MG63 (cell line): ENCODE measurements at places on chromosomes 6 and 20. TPM values are rescaled to one million over a fixed set of nuclear protein-coding genes. Genes with fewer than 3 reads are reported as not detected.

- no peak for DNase-seq
These were observed 23.6 kb downstream of the STMND1 start for GRCh38 chr6:17125407-17125806.

DNA sequence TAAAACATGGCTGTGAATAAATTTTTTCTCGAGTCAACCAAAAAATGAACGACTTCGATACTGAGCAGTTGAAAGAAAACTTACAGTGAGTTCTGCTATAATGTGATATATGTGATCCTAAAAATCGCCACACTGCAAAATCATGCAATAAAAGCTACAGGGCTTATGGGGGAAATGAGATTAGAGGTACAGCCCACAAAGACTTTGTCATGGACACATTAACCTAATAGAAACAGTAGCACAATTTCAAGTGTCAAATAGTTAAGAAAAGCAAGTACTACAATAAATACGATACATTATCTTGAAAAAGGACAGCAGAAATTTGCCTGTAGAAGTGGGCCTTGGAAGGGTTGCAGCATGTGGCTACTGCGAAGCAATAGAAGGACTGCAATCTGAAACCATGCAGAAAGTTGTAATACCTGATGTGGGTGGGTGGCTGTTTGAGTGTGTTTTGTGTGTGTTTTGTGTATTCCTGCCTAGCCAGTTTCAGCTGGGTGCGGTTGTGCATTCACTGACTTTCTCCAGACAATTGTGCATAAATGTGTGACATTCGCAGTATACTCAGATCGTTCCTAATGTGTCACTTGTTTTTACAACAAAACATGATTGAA lies 79.1 kb downstream of the RPP40 start:
- DNase-seq = no peak

DNA sequence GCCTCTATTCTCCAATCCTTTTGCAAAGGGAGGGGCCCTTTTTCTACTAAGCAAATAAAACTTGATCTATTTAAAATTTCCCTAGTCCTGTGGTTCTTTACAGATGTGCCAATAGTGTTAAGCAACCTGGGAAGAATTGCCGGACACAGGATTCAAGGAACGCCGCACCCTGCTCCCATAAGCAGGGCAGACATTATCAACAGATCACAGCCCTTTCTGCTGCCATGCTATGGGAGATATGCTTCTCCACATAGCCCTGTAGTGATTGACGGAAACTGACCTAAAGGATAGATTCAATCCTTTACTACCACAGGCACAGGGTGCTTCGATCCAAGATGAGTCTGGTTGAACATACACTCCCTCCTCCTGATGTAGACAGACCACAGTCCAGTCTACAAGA lies 118.4 kb upstream of the TRAF3IP2 start:
- no peak for DNase-seq

Gene TMEM74B
- not detected in 2 replicates for total RNA-seq

Gene CLDN20
- not detected in 2 replicates for total RNA-seq

- DNase-seq = no peak
These were observed 28.3 kb downstream of the PREX1 start for GRCh38 chr20:48799328-48800105.

- DNase-seq = peak; percentile 9
These were observed 39.6 kb upstream of the NOX3 start for GRCh38 chr6:155495011-155495768.

GRCh38 chr20:45857882-45858216 lies 435 bp downstream of the ZSWIM3 start:
- peak; percentile 58 for DNase-seq

DNA sequence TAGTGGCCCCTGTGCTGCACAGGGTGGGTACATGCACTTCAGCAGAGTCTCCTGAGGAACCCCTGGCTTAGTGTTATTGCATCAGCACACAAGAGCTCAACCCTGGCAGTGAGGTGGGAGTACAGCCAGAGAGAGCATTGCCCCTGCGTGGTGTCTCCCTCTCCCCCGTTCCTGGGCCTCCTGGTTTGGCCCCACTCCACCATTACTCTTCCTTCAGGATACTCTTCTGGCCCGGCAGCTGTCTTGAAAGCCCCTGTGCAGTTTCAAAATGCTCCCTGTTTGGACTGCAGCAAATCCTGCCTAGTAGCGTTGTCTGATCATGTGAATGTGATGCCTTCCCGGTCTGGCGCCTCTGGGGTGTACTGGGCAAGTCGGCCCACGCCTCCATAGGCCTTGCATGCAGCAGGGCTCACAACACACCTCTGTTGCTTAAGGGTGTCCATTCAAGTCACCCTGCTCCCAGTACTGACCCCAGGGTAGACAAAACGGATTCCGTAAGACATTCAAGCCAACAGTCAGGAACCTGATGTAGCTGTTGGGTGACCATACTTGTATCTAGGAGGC lies 32.1 kb downstream of the TXNDC5 start:
- DNase-seq = no peak

DNA sequence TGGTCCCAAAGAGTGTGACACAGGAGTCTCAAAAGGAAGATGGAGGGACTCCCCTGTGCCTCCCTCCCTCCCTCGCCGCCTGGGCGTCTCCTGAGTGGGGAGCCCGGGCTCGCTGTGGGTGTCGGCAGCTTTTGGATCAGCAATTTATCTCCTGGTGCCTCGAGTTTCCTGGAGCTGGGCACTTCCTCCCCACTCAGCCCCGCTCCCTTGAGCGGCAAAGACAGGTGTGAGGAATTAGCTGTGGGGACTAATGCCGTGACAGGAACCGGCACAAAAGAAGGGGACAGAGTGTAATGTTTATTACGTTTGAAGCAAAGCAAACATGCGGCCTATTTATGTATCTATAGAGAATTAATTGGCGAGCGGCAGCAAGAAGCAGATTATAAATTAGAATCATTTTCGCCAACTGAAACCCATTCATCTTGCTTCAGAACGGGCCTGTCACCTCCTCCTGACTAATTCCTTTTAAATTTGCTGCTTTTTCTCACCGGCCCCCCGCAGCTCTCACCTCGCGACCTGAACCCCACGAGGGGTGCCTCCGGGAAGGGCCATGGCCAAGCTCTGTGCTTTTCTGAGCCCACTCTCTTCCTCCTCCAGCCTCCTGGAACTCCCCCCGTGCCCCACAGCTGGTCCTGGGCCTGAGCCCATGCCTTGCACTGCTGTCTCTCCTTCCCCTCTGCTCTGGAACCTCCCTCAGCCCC lies 8.8 kb upstream of the CDH22 start:
- DNase-seq = no peak

DNA sequence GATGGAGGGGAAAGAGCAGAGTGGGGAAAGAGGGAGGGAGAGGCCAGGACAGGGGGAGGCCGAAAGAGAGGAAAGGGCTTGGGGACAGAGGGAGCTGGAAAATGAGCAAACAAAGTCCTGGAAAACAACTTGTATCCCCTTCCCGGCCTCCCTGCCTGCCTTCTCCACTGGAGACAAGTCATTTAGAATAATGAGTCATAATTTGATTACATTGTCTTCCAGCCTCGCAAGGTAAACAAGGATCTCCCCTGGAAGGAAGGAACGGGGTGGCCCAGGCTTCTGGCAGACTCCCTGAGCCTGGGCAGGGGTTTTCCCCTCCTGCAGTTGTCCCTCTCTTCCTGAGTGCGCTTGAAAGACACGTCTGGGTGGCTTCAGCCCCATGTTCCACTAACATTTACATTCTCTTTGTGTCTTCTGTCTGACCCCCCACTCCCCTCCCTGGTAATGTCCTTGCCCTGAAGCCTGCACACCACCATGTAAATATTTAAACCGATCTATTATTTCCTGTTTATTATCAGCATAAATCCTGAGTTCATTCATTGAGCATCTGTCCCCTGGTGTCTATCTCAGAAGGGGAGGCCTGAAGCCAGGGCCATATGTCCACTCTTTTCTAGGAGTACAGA lies 12.1 kb upstream of the MRPS18A start:
- peak; percentile 39 for DNase-seq

DNA sequence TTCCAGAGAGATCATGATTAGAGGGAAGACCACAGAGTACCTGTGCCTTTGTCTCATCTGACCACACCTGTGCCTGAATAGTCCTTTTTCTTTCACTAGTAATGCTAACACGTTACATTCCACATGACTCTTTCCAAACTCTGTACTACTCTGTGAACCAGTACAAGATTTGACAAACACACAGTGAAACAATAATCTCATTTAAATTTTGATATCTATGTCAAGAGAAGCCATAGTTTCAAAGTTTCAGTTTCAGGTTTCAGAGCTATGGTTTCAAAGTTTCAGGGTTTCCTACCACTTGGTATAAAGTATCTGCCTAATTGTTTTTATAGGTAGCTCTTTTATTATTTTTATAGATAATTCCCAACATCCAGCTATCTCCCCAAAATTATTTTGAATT lies 62.0 kb upstream of the PHACTR2 start:
- DNase-seq = no peak

Gene CD164
- 110 and 238 TPM in 2 replicates for total RNA-seq

Gene RTN4IP1
- total RNA-seq = 8.6 and 10.5 TPM in 2 replicates

- no peak for DNase-seq
These were observed 225.9 kb upstream of the CST7 start for GRCh38 chr20:24723186-24723585.

DNA sequence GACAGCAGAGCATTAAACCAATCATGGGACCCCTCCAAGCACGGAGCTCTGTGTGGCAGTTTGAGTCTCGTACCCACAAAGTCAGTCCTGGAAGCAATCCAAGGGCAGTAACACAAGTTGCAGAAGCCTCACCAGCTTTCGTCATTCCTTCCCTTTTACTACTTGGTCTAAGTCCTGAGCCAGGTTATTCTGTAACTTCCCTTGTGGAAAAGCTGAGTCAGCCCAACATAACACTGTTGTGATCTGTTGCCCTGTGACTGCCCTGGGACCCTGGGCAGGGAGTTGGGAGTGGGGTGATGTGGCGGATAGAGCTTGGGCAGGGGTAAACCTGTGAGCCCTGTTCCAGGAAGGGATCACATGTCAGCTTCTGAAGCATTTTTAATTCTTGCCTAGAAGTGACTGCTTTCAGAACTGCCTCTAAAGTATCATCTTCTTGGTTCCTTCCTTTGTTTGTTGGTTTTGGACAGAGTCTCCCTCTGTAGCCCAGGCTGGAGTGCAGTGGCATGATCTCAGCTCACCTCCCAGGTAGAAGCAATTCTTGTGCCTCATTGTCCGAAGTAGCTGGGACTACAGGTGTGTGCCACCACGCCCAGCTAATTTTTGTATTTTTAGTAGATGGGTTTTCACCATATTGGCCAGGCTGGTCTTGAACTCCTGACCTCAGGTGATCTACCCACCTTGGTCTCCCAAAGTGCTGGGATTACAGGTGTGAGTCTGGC lies 183.7 kb upstream of the JAG1 start:
- DNase-seq = peak; percentile 66

DNA sequence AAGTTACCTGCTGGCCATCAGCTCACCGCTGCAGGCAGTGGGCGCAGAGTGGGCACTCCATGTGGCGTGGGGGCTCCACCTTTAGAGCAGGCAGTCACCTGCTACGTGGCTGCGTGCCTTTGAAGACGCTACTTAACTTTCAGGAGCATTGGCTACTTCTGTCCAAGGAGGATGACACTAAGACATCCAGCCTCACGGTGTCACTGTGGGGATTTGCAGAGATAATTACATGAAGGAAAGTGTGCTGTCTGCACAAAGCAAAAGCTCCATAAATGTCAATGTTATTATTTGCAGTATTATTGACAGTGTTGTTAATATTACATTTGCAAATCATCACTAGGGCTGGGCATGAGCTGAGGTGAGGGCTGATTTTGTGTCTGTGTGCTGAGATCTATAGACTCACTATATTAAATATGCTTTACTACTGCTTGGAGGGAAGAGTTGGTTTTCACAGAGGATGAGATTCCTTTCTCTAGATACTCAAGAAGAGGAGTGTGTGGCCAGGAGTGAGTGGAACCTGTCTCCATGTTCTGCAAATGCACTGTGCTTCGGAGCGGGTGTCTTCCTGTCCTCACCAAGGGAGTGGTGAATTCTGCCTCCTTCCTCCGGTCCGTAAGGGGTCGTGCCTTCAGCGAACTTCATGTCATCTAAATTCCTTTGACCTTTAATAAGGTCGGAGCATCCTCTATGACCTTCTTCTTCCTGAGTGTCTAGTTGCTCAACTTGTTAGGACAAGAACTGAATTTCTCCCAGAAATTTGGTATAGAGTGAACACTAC lies 165.8 kb upstream of the SYNDIG1 start:
- DNase-seq = no peak

DNA sequence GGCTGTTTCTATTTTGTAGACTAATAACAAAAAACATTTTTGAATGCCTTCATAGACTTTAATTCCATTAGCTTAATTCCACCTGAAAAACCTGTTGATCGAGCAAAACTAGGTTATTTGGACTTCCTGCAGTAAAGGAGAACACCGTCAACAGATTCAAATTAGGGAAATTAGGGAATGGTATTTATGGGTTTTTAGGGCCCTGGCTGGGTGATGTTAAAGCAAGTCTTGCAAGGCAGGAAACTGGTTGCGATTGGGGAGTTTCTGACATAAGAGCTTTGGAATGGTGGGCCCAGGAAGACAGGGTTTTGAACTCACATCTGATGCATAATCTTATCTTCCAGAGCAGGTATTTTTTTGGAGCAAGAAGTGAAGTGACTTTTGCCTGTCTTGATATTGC lies 40.1 kb upstream of the TFAP2C start:
- DNase-seq = no peak

Gene SLC22A1
- total RNA-seq = not detected in 2 replicates

Gene CRISP2
- total RNA-seq = not detected in 2 replicates

Gene PROKR2
- not detected in 2 replicates for total RNA-seq

Gene SOBP
- total RNA-seq = 0.12 and 0.69 TPM in 2 replicates

Gene OR2H1
- total RNA-seq = not detected in 2 replicates

DNA sequence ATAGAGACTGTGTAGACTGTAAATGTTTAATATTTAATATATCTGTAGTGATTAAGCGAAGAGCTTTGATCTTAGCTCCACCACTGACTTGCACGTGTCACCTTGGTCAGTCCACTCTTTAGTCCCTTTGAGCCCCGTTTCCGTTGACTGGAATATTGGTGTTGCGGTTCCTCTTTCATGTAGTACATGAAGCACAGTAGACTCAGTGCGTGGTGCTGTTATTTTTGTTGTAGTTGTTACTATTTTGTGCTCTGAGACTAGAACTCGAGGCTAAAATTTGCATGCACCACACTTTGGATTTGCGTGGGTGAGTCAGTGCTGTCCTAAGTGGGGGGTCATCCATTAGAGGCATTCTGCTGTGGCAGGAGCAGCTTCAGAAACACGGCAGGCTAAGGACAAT lies 291.4 kb downstream of the QKI start:
- no peak for DNase-seq

DNA sequence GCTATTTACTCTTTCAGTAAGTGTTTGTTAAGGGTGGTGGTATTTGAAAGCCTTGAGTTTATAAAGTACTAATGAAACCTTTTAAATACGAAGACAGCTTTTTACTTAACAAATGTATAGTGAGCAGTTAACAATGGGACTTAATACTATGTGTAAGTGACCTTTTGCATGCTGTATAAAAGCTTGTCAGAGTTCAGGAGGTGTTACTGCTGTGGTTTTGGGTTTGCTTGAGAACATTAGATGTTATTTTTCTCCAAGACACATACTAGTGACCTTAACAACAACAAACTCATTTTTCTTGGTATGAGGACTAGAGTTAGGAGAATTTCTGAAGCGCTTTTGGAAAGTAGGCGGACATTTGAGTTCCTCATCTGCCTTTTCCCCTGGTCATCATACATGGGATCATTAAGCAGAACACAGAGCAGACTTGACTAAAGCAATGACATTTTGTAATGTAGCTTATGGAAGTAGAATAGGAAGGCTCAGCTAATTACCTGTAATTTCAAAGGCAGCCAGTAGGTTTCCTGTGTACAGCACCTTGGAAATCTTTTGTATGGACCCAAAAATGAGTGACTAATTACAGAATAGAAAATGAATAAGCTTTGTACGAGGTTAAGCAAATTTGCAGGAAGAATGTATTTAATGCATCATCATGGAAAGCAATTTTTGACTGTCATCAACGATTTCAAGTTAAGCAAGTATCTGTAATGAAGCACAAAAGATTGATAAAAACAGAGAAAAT lies 14.1 kb downstream of the CDYL start:
- DNase-seq = no peak
